ENCODE measurements at places on chromosomes 11 and 22. TPM values are rescaled to one million over a fixed set of nuclear protein-coding genes. Genes with fewer than 3 reads are reported as not detected.

DNA sequence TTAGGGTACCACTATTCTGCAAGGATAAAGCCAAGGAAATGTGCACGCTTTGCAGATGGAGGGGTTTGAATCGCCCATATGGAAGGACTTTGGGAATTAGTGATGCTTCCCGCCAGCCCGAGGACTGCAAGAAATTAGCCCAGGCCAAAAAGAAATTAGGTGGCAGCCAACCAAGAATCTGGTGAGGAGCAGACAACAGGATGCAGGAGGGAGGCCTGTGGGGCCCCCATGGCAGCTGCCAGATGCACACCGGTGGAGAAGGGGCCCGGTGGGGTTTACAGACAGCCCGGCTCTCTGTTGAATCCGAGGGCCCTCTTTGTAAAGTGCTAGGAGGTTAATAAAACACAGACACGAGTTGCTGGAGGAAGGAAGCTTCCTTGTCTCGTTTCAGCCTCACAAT, 73.5 kb downstream of the TIMP3 start:
- H3K27me3 ChIP-seq = no peaks in the 10 kb centered on the region
- no peaks in the 10 kb centered on the region for H3K4me1 ChIP-seq
- DNase-seq = no peak

DNA sequence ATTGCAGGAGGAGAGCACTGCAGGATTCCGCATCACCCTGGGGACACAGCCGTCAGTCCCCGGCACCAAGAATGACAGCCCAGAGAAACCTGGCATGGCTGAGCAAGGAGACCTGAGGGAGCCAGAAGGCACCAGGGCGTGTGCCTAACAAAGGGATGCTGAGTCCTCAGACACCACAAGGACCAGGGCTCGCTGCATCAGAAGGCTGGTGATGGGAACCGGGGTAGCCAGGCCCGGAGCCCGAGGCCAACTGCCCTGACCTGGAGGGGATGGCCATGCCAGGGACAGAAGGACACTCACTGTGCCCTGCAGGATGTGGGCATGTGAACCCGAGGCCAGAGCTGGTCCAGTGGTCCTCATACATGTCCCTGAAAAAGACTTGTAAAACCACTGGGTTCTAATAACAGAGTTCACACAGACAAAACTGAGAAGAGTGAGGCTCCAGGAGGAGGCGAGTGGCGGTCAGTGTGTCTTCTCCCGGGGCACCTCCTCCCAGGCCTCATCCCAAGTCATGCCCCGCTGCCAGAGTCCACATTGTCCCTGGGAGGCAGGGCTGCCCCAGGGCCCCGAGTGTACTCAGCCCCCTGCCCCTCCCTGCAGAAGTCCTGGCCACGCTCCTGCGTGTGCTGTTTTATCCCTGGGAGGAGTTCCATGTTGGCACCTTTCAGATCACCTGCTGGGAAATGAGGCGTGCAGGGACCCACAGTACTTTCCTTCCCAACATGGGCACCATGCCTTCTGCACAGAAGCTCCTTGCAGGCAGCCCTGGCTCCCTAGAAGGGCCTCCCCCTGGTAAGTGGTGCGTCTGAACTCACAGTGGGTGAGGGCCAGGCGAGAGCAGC, 42.5 kb downstream of the TBX1 start:
- no peaks in the 10 kb centered on the region for H3K27me3 ChIP-seq
- no peak for DNase-seq
- H3K27ac ChIP-seq = no peak overlapping the region
- no peak overlapping the region for H3K4me3 ChIP-seq

GRCh38 chr22:46165977-46166376, 15.7 kb downstream of the PPARA start:
- DNase-seq = no peak
- no peaks in the 10 kb centered on the region for H3K27me3 ChIP-seq
- H3K4me3 ChIP-seq = no peak overlapping the region
- no peaks in the 10 kb centered on the region for H3K36me3 ChIP-seq
- H3K27ac ChIP-seq = no peak overlapping the region

DNA sequence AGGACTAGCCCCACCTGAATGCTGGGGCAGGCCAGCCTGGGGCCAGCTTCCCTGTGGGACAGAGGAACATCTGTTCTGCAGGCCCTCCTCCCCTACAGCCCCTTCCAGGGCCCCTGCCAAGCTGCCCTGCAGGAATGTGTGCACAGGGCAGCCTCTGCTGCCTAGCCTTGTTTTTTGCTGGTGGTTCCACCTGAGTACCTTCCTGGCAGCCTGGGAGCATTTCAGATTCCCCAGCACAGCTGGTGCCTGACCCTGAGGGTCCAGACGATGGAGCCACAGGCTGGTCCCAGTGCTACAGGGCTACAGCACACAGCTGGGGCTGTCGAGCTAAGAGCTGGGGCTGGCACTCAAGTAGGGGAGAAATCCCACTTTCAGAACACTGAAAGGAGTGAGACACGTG, 22.3 kb upstream of the GPR83 start:
- no peaks in the 10 kb centered on the region for H3K4me1 ChIP-seq
- H3K27ac ChIP-seq = no peak overlapping the region
- H3K27me3 ChIP-seq = no peaks in the 10 kb centered on the region
- DNase-seq = no peak

GRCh38 chr11:1946812-1947484, at the start of gene MRPL23:
TSS of gene MRPL23 (plus strand) at chr11:1947332. CDS start at chr11:1947363, 31 bp downstream.
- no peak for DNase-seq
- H3K27ac ChIP-seq = no peak within 1 kb of the TSS
- H3K4me3 ChIP-seq = no peak within 1 kb of the TSS
- H3K27me3 ChIP-seq = no peaks in the 10 kb centered on the region
- no peaks in the 10 kb centered on the region for H3K4me1 ChIP-seq

DNA sequence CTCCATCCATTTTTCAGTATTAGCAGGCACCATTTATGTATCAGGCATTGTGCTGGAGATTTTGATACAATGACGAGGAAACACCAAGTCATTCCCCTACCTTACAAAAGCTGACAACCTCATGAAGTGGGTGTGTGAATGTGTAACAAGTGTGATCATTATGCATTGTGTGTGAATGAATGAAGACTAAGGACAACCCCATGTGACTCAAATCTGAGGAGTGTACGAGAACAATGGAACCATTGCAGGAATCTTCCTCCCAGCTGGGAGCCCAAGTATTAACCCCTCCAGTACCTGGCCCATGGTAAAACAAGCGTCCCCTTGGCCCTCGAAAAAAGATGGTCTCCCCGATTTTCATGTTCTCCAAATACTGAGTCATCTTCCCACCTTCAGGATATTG, 4.4 kb downstream of the CYB5R2 start:
- H3K36me3 ChIP-seq = peaks cover 1% of the 10 kb centered on the region
- peaks cover 6% of the 10 kb centered on the region for H3K27me3 ChIP-seq
- DNase-seq = no peak
- H3K4me1 ChIP-seq = peaks cover 46% of the 10 kb centered on the region

- peak overlapping the region; percentile 68 for H3K4me3 ChIP-seq
- H3K27ac ChIP-seq = no peak overlapping the region
- peaks cover 7% of the 10 kb centered on the region for H3K36me3 ChIP-seq
- H3K27me3 ChIP-seq = no peaks in the 10 kb centered on the region
- peaks cover 38% of the 10 kb centered on the region for H3K4me1 ChIP-seq
- no peak for DNase-seq
These were observed 2.2 kb downstream of the C11orf24 start for GRCh38 chr11:68269414-68270081.

GRCh38 chr11:103907548-103908455, 128.6 kb upstream of the DDI1 start:
- peaks cover 3% of the 10 kb centered on the region for H3K36me3 ChIP-seq
- no peaks in the 10 kb centered on the region for H3K4me1 ChIP-seq
- H3K27me3 ChIP-seq = no peaks in the 10 kb centered on the region
- peak overlapping the region; percentile 74 for H3K27ac ChIP-seq
- no peak overlapping the region for H3K4me3 ChIP-seq

- H3K4me1 ChIP-seq = no peaks in the 10 kb centered on the region
- H3K36me3 ChIP-seq = no peaks in the 10 kb centered on the region
- H3K27ac ChIP-seq = no peak overlapping the region
These were observed 36.3 kb upstream of the CFAP300 start for GRCh38 chr11:102010776-102011494.

DNA sequence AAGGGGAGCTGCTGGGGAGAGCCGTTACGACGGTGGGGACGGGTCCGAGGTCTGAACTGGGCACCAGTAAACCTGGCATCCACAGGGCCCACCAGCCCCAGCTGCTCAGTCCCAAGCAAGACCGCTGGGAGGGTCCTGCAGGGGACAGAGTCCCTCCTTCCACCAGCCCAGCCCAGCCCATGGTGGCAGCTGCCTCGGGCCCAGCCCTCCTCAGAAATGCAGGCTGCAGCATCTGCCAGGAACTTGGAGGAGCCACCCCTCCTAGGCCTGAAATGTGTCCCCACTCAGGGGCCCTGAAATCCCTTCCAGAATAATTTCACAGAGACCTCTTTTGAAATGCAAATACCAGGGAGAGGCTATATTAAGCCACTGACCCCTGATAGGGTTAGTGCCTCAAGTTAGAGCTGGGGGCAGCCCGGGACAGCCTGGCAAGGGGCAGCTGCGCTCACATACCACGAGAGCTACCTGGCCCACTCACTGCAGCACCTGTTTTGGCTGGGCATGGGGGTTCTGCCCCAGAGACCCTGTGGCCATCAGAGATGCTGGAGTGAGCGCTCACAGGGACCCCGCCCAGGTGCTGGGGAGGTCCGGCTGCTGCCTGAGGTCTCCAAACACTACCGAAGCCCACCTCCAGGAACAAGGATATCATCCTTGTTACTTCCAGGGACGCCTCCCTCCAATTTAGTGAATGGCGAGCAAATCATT, 53.1 kb downstream of the CELSR1 start:
- H3K27ac ChIP-seq = no peak overlapping the region
- no peaks in the 10 kb centered on the region for H3K36me3 ChIP-seq
- DNase-seq = no peak
- H3K4me3 ChIP-seq = no peak overlapping the region
- peaks cover 26% of the 10 kb centered on the region for H3K4me1 ChIP-seq

DNA sequence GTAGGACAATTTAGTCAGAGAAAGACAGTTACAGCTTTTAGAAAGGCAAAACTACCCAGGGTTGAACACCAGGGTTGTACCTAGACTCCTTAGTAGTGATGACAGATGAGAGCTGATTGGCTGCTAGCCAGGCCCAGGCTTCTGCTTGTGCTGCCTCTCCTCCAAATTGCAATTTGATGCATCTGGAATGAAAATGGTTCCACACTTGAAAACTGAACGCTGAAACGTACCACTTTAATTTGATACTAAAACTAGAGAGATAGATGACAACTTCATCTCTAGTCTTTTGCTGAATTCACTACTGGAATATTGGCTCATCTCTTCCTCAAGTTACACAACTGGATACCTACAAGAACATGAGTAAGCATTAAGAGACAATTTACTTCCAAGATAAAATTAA, 19.2 kb upstream of the FNBP4 start:
- H3K4me1 ChIP-seq = no peaks in the 10 kb centered on the region
- H3K4me3 ChIP-seq = no peak overlapping the region
- H3K27ac ChIP-seq = no peak overlapping the region

DNA sequence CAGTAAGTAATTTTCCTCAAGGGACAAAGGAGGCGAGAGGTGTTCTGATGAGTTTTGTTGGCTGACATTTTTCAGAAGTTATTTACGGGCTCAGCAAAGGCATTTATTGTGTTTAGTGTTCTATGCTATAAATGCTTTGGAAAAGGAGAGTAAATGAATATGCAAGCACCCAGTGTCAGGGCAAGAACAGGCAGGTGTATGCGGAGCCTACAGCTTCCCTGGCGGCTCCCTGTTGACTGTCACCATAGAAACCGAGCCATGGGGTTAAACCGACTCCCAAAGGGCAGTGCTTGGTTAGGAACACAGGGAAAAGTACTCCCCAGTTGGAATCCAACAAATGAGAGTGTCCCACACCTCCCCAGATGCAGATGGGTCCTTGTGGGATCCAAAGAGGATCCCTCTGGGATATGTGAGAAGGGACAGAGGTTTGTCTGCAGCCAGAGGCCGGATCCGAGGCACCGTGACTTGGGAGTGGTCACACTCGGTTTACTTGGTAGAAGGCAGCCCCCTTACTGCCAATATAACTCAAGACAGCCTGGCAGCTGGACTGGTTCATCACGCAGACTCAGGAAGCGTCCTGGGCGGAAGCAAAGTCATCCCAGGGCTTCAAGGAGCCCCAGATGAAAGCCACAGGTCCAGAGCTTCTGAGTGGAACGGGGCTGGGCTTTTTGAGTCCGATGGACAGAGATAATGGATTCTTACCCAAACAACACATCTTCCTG, 329.7 kb downstream of the CTTN start:
- peaks cover 4% of the 10 kb centered on the region for H3K27me3 ChIP-seq
- H3K4me3 ChIP-seq = no peak overlapping the region

- no peak overlapping the region for H3K4me3 ChIP-seq
- H3K27ac ChIP-seq = no peak overlapping the region
These were observed 19.6 kb upstream of the IL18BP start for GRCh38 chr11:71979094-71979493.

GRCh38 chr22:27699383-27700019, 102.1 kb downstream of the MN1 start:
- H3K27me3 ChIP-seq = no peaks in the 10 kb centered on the region
- no peaks in the 10 kb centered on the region for H3K36me3 ChIP-seq
- H3K27ac ChIP-seq = no peak overlapping the region
- DNase-seq = no peak
- no peaks in the 10 kb centered on the region for H3K4me1 ChIP-seq

DNA sequence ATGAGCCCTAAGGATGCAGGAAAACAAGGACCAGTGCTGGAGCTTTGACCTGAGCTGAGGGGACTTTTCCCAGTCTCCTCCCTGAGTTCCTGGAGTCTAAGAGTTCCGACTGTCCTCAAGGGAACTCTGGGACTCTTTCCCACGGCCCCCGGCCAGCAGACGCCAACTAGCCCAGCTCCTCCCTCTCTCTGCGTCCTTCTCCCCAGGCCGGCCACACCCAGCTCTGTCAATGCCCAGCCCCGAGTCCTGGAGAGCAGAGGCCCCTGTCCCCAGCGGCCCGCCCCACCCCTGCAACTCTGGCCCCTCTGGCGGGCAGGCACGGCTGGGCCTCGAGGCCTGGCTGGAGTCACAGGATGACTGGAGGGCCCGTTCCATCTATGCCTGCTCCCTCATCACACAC, 29.8 kb downstream of the NECTIN1 start:
- peaks cover 3% of the 10 kb centered on the region for H3K4me1 ChIP-seq
- no peaks in the 10 kb centered on the region for H3K36me3 ChIP-seq
- DNase-seq = no peak
- H3K27me3 ChIP-seq = no peaks in the 10 kb centered on the region

Gene NOX4
- not detected for total RNA-seq
